ENCODE measurements at places on chromosomes 5 and 9.

DNA sequence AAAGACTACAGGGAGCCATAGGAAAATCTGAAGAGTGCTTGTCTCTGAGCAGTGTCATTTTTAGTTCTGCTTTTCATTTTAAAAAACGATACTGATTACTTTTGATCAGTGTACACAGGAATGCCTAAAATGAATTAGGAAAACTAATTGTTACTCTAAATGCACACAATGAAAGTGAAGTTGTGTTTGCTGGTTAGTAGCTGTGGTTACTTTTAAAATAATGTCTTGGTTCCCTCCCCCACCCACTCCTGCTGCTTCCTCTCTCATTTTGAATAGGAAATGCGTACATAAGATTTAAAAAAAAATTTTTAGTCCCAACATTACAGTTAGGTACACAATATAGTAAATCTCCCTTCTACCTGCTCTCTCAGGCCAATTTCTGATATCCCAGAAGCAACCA is 47.5 kb upstream of the PLPP1 start:
- DNase-seq, result no peak

GRCh38 chr9:35842795-35843194 is 13.8 kb downstream of the TMEM8B start:
- no peak for DNase-seq

- no peak for DNase-seq
These were observed 57.2 kb upstream of the RIC1 start for GRCh38 chr9:5571629-5572232.

- no peak for DNase-seq
These were observed 38.7 kb downstream of the VCAN start for GRCh38 chr5:83510260-83510659.

- DNase-seq, result peak; percentile 31
These were observed 1.1 kb downstream of the VLDLR start for GRCh38 chr9:2622461-2623287.

GRCh38 chr5:60495644-60496520 is 204.1 kb downstream of the DEPDC1B start:
- DNase-seq, result no peak

GRCh38 chr5:69449511-69449910 is 34.6 kb downstream of the MARVELD2 start:
- no peak for DNase-seq

Data from NCI-H774 (cell line).